ENCODE measurements at places on chromosomes 2 and 18.

DNA sequence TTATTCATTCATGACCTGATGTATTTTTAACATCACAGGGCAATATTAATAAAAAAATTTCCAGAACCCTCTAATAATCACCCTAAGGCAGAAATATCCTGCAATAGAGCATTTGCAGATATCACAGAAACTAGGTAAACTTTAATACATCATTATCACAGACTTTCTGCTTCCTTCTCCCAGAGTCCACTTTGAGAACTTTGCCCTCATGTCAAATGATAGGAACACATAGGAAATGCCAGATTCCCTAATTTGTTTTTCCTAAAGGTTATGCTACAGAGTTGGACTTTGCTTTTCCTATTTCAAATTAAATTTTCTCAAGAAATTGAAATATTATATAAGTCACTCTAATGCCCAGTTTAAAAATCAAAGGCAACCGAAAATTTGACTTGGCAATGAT lies 352.8 kb upstream of the LRP1B start:
- no peak for DNase-seq

DNA sequence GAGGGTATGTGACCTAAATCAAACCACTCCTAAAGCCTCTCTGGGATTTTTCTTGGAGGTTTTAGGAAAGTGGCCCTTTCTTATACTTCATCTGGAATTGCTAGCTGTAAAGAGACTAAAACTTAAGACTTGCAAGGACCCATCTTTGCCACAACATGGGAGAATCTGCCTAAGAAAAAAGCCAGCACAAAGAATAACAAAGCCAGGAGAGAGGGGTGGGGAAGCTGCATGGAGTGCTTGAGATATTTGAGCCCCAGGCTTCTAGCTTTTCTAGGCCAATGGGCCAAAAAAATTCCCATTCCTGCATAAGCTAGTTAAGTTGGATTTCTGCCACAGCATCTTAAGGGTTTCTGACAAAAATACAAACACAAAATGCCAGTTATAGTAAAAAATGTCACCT lies 38.5 kb upstream of the LYPD6 start:
- no peak for DNase-seq

GRCh38 chr2:26696351-26696816 lies 3.9 kb downstream of the KCNK3 start:
- no peak for DNase-seq

DNA sequence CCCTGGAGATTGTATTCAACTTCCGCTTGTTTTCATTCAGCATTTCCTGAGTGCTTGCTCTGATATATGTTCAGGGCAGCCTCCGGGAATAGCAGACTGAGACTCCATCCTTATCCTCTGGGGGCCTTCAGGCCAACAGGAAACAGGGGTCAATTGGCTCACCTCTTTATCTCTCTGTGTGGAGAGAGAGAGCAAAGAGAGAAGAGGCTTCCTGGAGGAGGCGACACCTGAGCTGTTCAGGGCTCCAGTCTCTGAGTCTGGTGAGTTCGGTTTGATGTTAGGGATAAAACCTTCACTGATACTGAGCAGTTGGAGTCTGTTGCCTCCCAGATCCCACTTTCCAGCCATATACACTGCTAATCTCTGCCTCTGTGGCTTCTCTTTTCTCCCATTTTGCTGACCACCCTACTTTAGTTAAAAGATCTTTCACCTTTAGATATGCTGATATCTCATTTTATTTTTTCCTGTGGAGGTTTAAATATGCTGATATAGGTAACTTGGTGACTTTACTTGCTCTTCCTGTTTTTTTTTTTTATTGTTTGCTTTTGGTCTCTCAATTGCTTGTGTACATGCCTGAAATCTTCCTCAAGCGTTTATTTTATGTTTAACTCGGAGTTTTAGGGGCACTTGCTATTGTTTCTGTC lies 56.9 kb downstream of the KCNS3 start:
- DNase-seq = no peak

- DNase-seq = peak; percentile 9
Observed at GRCh38 chr2:163808406-163808805, 72.6 kb upstream of the FIGN start.

DNA sequence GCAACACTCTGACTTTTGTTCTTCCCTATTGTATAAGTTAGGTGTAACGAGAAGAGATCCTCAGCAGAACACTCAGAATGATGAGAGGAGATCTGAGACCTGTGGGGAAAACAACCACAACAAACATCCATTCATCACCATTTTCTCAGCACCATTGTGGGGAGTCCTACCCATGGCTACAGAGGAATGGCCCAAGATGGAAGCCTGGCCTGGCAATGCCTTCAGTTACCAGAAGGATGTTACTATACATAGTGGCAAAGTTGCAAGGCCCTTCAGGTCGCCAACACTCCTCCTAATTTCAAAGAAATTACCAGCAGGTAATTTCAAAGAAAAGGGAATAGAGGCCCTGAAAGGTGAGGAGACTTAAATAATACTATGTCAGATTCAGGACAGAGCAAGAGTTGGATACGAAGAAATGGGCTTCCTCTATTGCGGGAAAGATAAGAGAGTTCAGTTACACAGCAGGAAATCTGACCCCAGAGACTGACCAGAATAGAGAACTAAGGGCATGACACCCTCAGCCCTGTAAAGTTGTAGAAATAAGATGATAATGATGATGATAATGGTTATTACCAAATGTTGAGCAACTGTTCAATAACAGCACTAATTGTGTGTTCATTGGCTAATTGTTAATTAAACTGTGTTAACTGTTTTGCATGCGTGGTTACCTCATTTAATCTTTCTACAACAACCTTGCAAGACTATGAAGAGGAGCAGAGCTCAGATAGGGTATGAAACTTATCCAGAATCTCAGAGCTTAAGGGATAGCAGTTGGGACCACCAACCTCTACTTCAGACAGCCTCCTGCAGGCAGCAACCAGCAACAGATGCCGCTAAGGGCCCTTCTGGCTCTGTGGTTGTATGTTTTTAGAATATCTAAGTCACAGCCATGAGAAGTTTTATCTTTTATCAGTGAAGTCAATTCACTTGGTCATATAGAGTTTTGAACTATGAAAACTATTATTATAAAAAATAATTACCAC lies 37.5 kb downstream of the DHRS9 start:
- peak; percentile 85 for DNase-seq

GRCh38 chr2:127065940-127066318 lies 41.0 kb downstream of the BIN1 start:
- no peak for DNase-seq

DNA sequence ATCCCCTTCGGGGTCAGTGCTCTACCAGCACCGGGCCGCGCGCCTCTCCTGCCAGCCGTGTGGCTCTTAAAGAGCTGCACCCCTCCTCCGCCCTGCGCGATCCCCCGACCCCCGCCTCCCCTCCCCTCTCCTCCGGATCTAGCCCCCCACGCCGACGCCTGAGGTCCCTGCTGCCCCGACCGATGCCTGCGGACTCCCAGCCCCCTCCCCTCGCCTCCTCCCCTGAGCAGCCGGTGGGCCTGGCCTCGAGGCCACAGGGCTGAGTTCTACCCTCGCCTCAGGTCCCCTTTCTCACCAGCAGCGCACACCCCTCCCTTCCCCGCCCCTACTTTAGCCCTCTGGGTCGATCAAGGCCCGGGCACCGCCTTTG lies 5.8 kb upstream of the SIX3 start:
- peak; percentile 89 for DNase-seq

- peak; percentile 96 for DNase-seq
Observed at GRCh38 chr2:218733171-218734021, 22.8 kb downstream of the TTLL4 start.

DNA sequence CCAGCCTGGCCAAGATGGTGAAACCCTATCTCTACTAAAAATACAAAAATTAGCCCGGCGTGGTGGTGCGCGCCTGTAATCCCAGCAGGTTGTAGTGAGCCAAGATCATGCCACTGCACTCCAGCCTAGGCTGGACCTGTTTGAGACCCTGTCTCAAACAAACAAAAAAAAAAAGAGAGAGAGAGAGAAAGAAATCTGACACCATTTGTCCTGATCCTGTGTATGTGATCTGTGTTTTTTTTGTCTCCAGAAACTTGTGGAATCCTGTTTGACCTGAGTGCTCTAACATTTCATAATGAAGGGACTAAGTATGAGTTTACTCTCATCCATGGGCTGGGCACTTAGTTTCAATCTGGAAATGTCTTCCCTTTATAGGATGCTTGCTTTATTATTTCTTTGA lies 6.4 kb upstream of the ITPRIPL1 start:
- no peak for DNase-seq

DNA sequence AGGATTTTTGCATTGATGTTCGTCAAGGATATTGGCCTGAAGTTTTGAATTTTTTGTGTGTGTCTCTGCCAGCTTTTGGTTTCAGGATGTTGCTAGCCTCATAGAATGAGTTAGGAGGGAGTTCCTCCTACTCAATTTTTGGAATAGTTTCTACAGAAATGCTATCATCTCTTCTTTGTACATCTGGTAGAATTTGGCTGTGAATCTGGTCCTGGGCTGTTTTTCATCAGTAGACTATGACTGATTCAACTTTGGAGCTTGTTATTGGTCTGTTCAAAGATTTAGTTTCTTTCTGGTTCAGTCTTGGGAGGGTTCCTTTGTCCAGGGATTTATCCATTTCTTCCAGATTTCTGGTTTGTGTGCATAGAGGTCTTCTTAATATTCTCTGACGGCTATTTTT lies 166.7 kb downstream of the ST6GAL2 start:
- DNase-seq = no peak
